Transverse colon (tissue), 4 donors: ENCODE measurements at places on chromosomes 16 and 17.

GRCh38 chr16:22022151-22022550 is 14.2 kb downstream of the MOSMO start:
- DNase-seq: no peak

GRCh38 chr17:8697323-8697741 is 47.3 kb downstream of the CCDC42 start:
- no peak for DNase-seq

DNA sequence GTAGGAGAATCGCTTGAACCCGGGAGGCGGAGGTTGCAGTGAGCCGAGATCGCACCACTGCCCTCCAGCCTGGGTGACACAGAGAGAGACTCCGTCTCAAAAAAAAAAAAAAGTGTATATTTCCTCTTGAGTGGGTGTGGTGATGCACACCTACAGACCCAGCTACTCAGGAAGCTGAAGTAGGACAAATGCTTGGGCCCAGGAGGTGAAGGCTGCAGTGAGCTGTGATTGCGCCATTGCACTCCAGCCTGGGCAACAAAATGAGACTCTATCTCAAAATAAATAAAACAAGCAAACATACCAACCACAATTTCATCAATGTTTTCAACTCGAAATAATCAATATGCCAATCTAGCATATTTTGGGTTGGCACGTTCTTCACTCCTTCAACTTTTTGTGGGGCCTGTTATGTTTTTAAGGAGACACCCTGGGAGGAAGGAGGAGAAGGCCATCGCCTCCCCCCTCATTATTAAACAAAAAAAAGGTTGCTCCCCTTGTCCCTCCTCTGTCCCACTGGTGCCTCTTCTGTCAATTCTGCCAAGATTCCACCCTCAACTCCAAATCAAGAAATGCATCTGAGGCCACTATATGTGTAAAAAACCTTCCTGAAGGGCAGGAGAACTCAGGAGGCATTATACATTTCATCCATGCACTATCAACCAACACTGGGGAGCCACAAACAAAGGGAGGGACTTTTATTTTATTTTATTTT is 52.4 kb upstream of the ATF7IP2 start:
- DNase-seq: peak; percentile 8

DNA sequence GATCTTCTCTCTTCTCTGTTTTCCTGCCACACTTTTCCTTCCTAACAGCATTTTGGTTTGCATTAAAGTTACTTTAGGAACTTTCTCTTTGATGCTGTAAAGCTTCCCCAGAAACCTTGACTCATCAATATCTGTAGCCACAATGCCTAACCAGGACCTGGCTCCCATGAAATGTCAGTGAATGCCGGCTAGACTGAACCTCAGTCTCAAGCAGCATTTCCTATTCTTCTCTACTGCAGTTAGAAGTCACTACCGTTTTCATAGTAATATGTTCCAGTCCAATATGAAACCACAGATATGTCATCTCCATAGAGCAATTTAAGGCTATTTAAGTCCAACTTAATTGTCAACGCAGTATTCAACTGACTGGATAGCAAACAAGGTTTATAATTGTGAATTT is 28.9 kb downstream of the ITFG1 start:
- no peak for DNase-seq

DNA sequence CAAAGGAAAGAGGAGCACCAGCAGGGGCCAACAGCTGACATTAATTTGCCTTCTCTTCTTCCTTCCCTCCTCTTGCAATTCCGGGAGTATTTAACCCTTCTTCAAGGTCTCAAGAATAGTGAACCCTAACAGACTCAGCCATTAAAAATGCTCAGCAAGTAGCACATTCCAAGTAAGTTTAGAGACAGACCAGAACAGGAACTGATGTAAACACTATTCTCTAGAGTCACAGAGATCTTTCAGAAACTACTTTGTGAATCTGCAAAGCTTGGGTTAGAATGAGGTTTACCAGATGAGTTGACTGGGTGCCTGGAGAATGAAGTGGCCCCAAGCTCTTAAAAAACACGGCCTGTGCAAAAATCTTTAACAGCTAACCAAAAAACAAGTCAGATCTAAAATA is 50.9 kb downstream of the TEX2 start:
- no peak for DNase-seq

- no peak for DNase-seq
These were observed 35.5 kb downstream of the TBC1D16 start for GRCh38 chr17:80000136-80000535.

DNA sequence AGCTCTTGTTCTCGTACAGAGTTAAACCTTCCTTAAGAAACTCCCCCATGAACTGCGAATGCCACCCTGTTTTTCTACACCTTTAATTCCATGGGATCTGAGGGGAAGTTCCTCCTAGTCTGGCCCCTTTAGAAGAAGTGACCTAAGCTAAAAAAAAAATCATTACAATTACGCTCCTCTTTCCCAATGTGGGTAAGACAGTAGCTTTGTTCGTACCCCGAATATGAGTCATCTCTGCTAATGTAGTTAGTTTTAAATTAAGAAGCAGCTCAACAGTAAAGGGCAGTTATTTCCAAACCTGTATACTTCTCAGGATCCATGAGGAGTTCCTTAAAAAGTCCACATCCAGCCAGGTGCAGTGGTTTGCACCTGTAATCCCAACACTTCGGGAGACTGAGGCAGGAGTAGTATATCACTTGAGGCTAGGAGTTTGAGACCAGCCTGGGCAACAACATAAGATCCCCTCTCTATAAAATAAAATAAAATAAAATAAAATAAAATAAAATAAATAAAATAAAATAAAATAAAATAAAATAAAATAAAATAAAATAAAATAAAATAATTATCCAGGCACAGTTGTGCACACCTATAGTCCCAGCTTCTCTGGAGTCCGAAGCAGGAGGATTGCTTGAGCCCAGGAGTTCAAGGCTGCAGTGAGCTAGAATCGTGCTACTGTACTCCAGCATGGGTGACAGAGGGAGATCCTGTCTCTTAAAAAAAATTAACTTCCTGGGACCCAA is 26.1 kb downstream of the RCVRN start:
- no peak for DNase-seq

GRCh38 chr16:63613701-63614100 is 1508.2 kb downstream of the CDH11 start:
- DNase-seq: no peak

DNA sequence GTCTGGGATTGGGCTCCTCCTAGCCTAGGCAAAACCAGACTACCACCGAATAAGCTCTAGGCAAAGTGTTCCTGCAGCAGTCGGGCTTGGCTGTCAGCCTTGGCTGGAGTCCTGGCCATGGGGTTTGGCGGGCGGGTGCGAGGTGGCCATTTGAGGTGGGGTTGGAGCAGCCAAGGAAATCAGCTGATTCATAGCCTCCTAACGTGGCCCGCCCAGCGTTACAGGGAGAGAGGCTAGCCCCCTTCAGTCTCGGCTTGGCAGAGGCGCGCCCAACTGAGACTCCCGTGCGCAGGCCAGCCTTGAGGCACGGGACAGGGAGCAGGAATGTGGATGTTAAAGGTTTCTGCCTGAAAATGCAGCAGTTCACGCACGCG is 1.9 kb downstream of the PMP22 start:
- DNase-seq: peak; percentile 77

GRCh38 chr16:79560318-79560717 is 40.2 kb downstream of the MAF start:
- DNase-seq: no peak

DNA sequence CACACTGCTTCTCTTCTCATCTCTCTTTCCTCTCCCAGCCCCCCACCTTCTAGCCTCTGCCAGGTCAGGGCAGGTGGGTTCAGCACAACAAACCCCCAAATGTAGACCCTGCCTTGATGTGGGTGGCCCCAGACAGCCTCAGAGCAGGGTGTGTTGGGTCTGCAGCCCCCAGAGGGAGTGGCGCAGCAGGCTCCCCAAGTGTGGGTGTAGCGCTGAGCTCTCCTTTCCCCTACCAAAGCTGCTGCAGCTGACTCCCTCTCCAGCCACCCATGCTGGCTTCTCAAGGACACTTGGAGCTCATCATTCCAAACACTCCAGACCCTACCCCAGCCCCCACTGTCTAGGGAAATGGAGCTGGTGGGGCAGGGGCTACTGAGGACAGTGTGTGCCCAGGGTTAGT is 27.3 kb downstream of the NLRC3 start:
- DNase-seq: no peak

DNA sequence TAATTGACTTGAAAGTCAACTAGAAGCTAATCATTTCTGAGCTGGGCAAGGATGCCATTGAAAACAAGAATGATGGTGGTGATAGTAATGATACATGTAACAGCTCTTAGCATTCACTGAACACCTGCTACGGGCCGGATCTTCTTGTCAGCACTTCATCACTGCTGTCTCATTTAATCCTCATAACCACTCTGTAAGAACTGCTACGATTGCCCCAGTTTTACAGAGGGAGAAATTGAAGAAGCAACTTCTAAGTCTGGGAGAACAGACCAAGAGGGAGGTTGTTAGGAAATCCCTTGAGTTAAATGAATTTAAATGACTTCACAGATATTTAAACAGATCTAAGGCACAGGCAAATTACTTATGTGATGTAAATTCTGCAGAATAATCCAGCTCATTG is 7.0 kb upstream of the GAN start:
- no peak for DNase-seq
